ENCODE measurements at places on chromosomes 13 and 19.
A peak's percentile ranks its signal among the peaks of the same experiment; 100 is the strongest.

DNA sequence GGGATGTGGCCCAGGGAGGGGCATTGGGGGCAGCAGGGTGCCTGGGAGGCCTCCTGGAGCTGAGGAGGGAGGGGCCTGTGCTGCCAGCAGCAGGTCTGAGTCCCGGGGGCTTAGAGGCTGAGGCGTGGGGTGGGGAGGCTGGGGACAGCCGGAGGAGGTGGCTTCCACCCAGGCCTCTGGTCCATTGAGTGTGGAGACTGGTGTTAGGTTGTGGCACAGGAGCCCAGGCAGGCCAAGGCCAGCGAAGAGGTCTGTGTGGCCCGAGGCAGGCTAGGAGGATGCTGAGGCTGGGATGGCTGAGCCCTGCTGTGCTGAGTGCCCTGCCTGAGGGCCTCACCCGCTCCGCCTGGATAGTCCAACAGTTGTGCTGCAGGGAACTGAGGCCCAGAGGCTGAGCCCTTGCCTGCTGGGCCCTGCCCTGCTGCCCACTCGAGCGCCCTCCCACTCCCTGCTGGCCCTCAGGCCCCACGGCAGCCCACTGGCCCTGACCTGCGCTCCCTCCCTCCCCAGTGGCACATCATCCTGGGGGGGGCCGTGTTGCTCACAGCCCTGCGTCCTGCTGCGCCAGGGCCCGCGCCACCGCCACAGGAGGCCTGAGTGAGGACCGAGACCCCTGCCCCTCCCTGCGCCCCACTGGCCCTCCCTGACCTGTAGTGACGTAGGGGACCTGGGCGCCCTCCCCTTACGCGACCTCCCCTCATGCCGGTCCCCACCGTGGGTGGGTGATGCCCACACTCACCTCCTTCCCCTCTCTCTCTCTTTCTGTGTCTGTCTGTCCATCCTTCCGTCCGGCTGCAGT lies 4.9 kb upstream of the GARIN5A start:
- no peak for DNase-seq

- DNase-seq: no peak
Measured at GRCh38 chr19:13856497-13856896, 20.4 kb upstream of the NANOS3 start.

DNA sequence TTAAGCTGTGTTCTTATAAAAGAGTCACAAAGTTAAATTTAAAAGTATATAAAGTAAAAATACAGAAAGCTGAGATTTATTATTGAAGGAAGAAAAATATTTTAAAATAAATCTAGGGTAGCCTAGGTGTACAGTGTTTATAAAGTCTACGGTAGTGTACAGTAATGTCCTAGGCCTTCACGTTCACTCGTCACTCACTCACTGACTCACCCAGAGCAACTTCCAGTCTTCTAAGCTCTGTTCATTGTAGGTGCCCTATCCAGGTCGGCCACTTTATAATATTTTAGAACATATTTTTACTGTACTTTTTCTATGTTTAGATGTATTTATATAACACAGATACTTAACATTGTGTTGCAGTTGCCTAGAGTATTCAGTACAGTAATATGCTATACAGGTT lies 47.4 kb downstream of the NDFIP2 start:
- DNase-seq: no peak

DNA sequence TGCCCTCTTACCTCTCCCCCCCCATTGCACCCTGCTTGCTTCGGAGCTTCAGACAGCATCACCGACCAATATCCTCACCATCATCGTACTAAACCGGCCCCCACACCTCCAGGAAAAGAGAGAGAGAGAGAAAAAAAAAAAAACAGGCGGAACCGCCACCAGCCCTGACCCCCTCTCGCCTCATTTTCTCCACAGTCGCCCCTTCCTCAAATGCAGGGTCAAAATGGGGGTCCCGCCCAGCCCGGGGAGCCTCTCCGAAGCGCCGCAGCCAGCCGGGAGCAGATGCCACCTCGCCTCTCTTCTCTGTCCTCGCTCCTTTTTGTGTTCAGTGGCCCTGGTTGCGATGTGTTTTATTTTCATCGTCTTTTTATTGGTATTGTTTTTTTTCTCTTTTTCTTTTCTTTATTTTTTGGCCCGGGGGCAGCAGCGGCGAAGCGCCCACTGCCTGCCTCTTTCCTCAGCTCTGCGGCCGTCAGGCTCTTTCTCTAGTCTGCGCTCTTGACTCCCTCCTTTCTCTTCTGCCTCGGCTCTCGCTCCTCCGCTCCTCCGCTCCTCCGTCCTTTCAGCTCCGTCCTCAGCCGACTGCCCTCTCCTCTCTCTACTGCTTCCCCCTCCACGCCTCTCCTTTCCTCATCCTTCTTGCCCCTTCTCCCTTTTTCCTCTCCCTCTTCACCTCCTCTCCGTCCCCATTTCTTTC lies 41.4 kb downstream of the DEDD2 start:
- peak; percentile 72 for DNase-seq
